ENCODE measurements at places on chromosomes 3 and 15. TPM values are rescaled to one million over a fixed set of nuclear protein-coding genes. Genes with fewer than 3 reads are reported as not detected.

Gene KCNMB2
- 3.0 TPM for total RNA-seq

Gene TNFSF10
- total RNA-seq: 62.9 TPM

Gene HRG
- not detected for total RNA-seq

Gene FAM98B
- total RNA-seq: 23.4 TPM

Gene NDN
- 35.2 TPM for total RNA-seq

Gene CLK3
- total RNA-seq: 78.0 TPM

Gene AADACL2
- total RNA-seq: not detected

Gene GPR62
- not detected for total RNA-seq

Gene CPA3
- total RNA-seq: 61.5 TPM

Gene SNX1
- total RNA-seq: 103 TPM

Gene STARD5
- total RNA-seq: 8.3 TPM

Gene ZPLD1
- not detected for total RNA-seq

Gene ANKRD34C
- total RNA-seq: not detected

Gene C3orf70
- 3.9 TPM for total RNA-seq

Gene TM4SF18
- 3.0 TPM for total RNA-seq

Gene GABRR3
- not detected for total RNA-seq

Gene FOXB1
- total RNA-seq: not detected

Gene AQP9
- 67.1 TPM for total RNA-seq

Gene C2CD4A
- total RNA-seq: not detected

Gene RBPMS2
- total RNA-seq: 1.6 TPM

Gene ARPIN
- total RNA-seq: 29.8 TPM

Gene KLHL40
- total RNA-seq: not detected

Gene CCNB2
- 4.9 TPM for total RNA-seq

Gene ST8SIA2
- total RNA-seq: 0.03 TPM

Gene VPS39
- total RNA-seq: 56.4 TPM

Gene HIGD2B
- not detected for total RNA-seq

Gene C3orf49
- not detected for total RNA-seq

All from upper lobe of left lung (tissue), 6 donors.